Stimulated activated CD4-positive, alpha-beta T cell treated with anti-CD3 and anti-CD28 coated beads, TNF-alpha, amount 100 ng/mL, for 48 hours (primary cell): ENCODE measurements at places on chromosomes 11 and 22.
A peak's percentile ranks its signal among the peaks of the same experiment; 100 is the strongest.

DNA sequence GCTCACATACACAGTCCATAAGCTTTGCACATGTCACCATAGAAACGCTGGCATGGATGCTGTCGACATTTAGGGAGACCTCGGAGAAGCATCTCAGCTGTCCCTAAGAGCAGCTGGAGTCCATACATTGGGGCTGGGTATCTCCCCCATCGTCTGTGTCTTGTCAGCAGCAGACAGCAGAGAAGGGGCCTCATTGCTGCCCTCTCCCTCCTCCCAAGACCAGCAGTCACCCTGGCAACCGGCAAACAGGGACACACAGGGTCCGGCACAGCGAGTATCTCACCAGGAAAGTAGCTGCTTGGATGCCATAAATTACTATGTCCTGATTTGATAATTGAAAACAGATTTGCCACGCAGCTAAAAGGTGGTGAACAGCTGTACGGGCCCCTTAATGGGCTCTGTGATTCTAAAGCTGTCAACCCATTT, 84.4 kb downstream of the CD44 start:
- no peak for DNase-seq

DNA sequence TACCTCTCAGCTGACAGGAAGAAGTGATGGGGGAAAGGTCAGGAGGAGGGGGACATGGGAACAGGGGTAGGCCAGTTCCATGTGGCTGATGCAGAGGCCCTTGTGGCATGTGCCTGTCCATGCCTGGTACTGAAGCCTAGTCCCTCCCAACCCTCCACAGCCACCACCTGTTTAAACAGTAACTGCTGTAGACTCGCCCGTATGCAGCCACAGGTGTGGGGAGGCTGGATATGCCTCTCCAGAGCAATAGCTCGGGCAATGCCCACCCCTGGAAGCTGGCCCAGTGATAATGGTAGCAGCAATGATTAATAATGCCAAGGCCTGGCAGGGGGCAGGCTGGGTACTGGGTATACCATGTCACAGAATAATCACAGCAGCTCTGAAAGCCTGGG, 2.3 kb downstream of the SMTN start:
- DNase-seq: no peak

- no peak for DNase-seq
Measured at GRCh38 chr11:57605028-57605420, 7.5 kb downstream of the SERPING1 start.

DNA sequence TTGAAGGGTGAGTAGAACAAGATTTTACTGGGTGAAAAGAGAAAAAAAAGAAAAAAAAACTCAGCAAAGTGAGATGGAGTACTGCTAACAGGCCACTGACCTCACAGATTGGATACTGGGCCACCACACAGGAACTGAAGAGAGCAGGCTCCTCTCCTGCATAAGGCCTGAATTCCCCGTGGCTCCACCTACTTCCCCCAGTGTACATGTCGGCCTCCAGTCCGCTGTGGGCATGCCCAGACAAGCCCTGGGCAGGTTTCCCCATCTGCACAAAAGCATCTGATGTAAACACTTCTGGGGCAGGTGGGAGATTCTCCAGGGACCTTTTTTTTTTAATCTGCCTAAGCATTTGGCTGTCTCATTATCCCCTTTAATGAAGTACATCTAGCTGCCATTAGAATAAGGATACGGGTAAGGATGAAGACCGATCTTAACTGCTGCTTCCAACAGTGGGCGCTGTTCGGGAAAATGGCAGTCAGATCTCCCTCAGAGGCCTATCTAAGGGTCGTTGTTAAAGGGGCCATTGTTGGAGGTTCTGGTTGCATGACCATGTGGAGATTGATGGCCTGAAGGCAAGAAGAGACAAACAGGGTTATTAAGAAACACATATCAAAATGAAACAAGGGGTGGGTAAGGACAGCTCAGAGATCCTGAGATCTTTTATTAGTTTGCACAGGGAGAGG, 48.5 kb downstream of the MS4A13 start:
- no peak for DNase-seq

GRCh38 chr11:7844986-7845385, 48.2 kb upstream of the OR5P2 start:
- no peak for DNase-seq

- no peak for DNase-seq
Measured at GRCh38 chr22:19109198-19110063, 12.8 kb downstream of the DGCR2 start.

- no peak for DNase-seq
Measured at GRCh38 chr22:34354071-34354817, 434.0 kb upstream of the LARGE1 start.

GRCh38 chr11:63944987-63945386, 6.2 kb downstream of the NAA40 start:
- no peak for DNase-seq

DNA sequence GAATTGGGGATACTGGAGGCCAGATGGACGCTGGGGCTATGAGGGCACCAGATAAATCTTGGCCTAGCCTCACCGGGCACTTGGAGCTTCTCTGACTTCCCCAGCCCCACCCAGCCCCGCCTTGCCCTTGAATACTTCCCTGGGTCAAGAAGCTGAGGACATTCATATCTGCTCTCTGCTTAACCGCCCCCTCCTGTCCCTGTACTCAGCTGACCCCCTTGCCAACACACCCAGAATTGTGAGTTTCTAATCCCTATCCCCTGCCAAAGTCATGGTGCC, 22.0 kb downstream of the FADS3 start:
- no peak for DNase-seq

DNA sequence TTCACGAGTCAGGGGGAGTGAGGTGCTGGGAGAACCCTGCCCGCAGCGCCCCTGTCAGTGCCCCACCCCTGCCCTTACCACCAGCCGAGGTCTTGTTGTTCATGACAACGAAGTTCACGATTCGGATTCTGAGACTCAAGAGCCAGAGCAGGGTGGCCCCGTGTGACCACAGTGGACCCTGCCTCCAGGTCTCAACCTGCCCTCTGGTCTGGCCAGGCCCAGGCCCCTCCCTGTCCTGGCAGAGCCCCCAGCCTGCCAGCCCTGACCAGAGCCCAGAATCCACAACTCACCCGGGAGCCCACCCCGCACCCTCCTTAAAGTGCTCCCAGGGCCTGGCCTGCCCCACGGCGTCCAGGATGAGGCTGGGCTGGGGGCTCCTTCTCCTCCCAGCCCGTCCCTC, 9.9 kb downstream of the ANO9 start:
- no peak for DNase-seq

DNA sequence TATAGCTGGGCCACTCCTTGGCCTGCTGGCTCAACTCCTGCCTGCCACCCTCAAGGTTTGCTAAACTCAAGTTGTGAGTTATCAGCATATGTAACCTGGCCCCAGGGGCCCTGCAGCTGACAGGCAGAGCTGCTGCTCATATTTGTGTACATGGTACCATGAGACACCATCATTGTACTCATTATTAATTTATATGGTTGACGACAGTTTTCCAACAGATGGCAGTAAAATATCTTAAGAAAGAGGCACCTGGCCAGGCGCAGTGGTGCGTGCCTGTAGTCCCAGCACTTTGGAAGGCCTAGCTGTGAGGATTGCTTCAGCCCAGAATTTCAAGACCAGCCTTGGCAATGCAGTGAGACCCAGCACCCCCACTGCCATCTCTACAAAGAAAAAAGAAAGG, 11.4 kb upstream of the DENND5A start:
- no peak for DNase-seq

- DNase-seq: no peak
Measured at GRCh38 chr11:70501051-70501901, 102.9 kb downstream of the CTTN start.

GRCh38 chr22:43851979-43852307, 10.4 kb downstream of the SULT4A1 start:
- no peak for DNase-seq

GRCh38 chr22:44625981-44626687, 75.9 kb upstream of the PRR5 start:
- DNase-seq: peak; percentile 61

DNA sequence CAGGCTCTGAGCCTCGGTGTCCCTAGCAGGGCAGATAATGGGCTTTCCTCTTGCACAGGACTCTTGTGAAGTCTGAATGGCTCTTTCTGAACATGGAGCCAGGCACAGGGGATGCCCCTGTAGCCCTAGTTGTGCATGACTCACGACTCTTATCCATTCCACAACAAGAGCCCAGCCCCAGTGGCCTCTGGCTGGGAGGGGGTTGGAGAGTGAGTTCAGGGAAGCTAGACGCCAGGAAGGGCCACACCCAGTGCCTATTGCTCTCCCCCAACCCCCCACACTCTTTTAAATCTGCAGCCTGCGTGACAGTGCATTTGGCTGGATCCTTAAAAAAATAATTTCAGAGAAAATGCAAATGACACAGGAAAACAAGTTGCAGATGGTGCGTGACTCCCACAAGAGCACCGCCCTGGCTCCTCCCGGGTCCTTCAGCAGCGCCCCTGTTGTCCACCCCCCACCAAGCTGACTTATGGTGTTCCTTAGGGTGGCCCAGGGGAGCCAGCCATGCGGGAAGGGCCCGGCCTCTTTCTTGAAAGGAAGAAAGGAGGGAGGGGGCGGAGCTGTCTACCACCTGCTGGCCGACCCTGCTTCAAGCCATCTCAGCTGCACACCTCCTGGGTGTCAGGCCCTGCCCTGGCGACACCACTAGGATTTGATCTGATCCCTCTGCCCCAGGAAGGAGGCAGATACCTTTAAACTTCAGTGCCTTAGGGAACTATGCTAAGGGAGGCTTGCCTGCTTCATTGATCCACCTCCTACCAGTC, 74.7 kb downstream of the MN1 start:
- no peak for DNase-seq

GRCh38 chr11:126930091-126930841, 70.3 kb downstream of the KIRREL3 start:
- no peak for DNase-seq

DNA sequence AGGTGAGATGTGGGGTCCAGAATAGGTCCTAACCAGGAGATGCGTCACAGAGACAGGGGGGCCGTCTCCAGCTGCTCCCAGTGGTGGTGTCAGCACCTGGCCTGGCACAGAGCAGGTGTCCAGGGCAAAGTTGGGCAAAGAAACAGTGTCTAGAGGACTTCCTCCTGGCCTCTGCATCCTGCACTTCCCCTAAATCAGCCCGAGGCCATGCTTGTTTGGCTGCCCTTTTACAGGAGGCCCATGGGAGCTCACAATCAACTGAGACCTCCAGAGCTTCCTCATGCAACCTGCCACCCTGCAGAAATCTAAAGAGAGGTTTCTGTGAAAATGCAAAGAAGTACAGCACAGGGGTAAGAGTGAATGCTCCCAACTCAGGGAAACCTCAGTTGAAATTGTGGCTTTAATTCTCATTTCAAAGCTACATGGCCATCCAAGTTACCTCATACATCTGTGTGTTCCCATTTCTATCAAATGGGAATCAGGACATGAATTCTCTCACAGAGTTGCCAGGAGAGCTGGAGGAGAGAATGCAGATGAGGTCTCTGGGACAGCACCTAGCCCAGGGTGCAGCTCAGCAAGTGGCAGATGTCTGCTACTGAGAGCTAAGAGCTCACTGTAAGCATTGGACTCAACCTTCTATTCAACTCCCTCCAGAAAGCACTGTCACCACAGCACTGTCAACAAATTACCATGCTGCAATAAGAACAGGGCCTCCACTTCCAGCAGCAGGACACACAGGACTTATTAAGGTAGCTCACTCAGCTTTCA, 32.6 kb downstream of the TCIRG1 start:
- DNase-seq: no peak

DNA sequence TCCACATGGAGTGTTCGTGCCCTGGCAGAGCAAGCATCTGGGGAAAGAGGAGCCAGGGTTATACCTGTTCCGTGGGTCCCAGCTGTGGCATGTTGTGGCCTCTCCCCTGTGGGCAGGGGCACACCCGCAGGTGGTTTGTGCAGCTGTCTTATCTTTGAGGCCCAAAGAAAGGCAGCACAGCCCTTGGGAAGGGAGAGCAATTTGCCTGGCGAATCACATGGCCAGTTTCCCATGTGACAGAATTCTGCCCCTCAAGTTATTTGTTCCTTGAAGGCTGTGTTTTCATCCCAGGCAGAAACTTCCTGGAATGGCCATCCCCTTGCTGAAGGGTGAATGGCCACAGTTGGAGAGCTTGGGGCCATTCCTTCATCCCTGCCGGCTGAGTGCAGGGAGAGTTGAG, 16.4 kb upstream of the COX8A start:
- no peak for DNase-seq

DNA sequence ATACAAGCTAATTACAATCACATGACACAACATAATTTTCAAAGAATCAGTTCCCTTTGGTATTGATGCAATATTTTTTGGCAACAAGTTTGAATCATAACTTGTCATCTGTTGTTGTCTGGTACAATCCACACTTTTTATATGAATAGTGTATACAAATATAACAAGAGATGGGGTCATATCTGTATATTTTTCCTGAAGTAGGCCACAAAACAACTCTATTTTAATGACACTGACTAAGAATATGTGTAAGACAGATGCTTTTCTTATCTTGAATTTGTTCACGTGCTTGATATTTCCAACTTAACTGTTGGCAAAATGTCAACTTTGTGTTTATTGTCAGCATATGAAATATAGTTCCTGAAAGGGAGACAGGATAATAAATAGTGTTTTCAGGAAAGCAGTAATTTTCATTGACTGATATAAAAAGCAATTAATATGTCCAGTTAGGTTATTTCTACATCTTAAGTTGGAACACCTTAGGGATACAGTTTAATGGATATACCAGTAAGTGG, 27.9 kb downstream of the NOX4 start:
- no peak for DNase-seq

- DNase-seq: no peak
Measured at GRCh38 chr11:61914471-61915171, 2.7 kb downstream of the RAB3IL1 start.

DNA sequence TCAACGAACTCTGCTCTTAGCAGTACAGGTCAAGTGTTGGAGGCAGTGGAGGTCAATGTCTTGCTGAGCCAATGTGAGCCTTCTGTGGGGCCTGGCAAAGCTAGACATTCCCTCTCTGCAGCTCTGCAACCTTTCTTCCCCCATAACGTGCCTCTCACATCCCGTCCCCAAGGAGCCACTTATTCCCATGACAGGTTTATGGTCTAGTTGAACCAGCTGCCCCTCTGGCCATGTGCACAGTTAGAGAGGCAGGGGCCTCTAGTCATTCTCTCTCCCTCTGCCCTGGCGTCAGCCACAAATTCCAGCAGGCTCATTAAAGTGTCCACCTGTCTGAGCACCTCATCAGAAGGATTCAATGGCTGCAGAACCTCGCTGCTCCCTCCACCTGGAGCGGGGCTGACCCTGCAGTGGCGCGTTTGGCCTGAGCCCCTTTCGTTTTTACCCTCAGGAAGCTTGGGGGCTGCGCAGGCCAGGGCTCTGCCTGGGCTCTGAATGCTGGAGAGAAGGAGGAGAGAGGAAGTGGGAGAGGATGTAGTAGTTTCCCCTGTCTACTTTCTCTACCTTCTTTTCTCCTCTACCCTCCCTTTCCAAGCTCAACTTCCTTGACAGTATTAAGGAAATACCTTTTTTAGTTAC, 302.1 kb upstream of the B3GAT1 start:
- DNase-seq: no peak

DNA sequence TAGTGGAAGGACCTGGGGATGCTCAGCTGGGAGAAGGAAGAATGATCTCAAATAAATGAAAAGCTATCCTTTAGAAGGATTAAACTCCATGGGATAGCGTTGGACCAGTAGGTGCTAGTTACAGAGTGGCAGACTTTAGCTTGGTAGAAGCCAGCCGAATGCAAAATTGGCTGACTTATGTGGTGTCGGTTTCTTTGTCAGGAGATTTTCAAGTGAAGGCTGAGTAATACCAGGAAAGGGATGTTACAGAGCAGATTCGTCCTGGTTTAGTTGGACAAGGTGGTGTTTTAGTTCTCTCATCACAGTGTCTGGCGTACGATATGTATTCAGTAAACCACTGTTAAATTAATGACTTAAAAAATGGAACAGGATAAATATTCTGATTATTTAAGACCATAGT, 26.0 kb downstream of the FDX1 start:
- DNase-seq: no peak

GRCh38 chr11:92473736-92474135, 249.1 kb downstream of the FAT3 start:
- no peak for DNase-seq
